Fibroblast of skin of back (primary cell): ENCODE measurements at places on chromosomes 5 and 9.
A peak's percentile ranks its signal among the peaks of the same experiment; 100 is the strongest.

- no peak for DNase-seq
Observed at GRCh38 chr9:106110483-106110882, 416.1 kb downstream of the TMEM38B start.

DNA sequence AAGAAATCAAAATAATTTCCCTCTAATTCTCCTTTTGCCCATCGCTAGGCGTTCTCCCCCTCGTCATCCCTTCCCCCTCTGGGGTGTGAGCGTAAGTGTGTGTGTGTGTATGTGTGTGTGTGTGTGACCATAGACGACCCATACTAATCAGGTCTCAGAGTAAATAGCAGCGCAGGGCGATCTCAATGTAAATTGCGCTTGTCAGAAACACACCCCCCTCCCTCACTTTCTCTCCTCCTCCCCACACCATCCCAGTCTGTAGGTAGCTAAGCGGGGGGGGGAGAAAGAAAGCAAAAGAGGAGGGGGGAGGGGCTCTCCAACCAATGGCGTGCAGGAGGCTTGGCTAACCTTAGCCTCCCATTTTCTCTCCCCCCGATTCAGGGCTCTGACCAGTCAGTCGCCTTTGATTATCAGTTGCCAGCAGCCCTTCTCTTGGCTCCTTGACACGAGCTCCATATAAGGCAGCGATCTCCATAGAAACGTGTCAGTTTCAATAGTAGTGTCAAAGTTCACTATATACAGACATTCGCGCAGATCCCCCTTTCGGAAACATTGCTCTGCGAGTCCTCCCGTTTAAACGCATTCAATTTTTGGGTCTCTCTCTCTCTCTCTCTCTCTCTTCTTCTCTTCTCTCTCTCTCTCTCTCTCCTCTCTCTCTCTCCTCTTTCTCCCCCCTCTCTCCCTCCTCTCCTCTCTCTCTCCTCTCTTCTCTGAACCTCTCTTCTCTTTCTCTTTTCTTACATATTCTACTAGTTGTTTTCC, at the start of gene NR2F1:
Gene NR2F1, plus strand, starts transcription at position 546 of the 762 bp plus-strand sequence. CDS start 1,802 bp downstream, outside the sequence.
- peak; percentile 96 for DNase-seq

GRCh38 chr5:94245608-94246007, 372.8 kb downstream of the KIAA0825 start:
- DNase-seq: no peak

DNA sequence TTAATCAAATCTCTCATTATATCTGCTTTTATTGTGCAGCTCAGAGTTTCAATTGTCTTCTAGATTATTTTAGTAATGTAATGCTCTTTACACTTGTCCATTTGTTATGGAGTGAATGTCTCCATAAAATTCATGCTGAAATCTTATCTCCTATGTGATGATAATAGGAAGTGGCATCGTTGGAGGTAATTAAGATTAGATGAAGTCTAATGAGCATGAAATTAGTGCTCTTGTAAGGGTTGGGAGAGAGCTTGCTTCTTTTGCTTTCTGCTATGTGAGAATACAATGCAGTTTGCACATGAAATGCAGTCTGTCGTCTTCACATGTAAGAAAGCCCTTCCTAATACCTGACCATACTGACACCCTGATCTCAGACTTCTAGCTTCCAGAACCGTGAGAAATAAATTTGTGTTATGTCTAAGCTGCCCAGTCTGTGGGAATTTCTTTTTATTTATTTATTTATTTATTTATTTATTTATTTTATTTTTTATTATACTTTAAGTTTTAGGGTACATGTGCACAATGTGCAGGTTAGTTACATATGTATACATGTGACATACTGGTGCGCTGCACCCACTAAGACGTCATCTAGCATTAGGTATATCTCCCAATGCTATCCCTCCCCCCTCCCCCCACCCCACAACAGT, 1399.2 kb upstream of the CDH6 start:
- no peak for DNase-seq

- DNase-seq: peak; percentile 13
Observed at GRCh38 chr5:54651482-54652076, 134.0 kb downstream of the SNX18 start.

- DNase-seq: peak; percentile 8
Observed at GRCh38 chr9:35882996-35883395, 12.8 kb upstream of the OR13J1 start.

DNA sequence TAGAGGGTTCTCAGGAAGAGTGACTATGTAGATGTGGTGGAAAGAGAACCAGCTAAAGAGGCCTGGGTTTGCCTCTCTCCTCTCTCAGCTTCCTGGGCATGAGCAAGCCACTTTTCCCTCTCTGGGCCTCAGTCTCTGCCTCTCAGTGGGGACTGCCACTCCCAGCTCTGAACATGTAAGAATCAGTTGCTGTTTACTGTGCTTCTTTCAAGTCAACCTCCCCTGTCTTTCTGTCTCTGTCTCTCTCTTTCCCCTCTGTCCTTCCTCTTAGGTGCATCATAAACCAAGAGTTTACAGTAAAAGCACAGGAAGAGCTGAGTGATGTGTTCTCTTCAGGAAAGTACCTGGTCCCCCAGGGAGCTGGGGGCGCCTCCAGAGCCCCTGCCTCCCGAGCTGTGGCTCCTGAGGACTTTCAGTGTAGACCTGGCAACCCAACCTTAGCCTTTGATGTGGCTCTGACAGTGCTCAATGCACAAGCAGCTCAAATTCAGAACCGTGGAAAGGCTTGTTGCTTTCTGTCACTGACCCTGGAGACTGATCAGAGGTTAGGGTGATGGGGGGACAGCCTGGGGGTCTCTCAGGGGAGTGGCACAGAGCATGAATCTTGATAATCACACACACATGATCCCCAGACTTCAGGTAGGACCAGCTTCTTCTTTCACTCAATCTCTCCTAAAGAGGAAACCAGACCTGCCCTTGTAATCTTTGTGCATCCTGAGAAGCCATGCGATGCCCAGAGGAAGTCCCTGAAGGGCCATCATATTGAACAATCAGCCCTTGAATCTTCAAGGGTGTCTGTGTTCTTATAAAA, 59.4 kb upstream of the TNFSF8 start:
- no peak for DNase-seq

GRCh38 chr5:30849931-30850710, 343.4 kb upstream of the CDH6 start:
- DNase-seq: peak; percentile 95

GRCh38 chr5:67520161-67520908, 323.7 kb upstream of the CD180 start:
- DNase-seq: no peak

GRCh38 chr5:61115968-61116367, 46.3 kb downstream of the SMIM15 start:
- DNase-seq: no peak

DNA sequence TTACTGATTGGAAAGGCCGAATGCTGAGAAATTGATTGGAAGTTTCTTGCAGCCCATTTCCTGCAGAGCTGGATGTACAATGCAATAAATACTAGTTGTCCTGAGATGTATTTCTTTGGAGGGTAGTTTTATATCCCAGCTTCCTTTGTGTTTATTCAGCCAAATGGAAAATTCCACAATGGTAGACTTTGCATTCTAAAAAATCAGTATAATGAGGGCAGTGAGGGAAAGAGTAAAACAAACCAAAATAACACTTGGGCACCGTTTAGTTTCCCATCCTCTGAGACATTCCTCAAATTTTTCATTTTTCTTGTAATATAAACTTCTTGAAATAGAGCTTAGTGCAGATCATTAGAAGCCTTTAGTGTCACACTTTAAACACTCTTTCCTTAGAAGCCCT, 379.4 kb downstream of the EBF1 start:
- DNase-seq: peak; percentile 74

DNA sequence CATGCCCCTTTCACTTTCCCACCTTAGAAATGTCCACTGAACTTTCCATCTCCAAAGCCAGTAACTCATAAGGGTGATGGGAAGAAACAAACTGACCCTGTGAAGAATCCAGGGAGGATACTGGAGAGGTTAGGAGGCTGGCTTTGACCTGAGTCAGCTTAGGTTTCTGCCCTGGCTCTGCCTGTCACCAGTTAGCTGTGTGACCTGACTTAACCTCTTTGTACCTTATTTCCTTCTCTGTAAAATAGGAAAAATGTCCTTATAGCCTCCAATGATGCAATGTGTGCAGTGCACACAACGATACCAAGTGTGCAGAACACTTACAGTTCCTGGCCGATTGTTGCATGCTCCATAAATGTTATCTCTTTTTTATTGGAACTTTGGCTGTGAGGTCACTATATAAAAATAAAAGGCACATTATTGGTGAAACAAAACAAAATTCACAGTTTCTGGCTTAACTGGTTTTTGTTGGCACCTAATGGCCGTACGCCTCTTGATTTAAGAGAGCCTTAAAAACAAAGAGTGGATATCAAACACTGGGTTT, 37.8 kb downstream of the GABRP start:
- no peak for DNase-seq

DNA sequence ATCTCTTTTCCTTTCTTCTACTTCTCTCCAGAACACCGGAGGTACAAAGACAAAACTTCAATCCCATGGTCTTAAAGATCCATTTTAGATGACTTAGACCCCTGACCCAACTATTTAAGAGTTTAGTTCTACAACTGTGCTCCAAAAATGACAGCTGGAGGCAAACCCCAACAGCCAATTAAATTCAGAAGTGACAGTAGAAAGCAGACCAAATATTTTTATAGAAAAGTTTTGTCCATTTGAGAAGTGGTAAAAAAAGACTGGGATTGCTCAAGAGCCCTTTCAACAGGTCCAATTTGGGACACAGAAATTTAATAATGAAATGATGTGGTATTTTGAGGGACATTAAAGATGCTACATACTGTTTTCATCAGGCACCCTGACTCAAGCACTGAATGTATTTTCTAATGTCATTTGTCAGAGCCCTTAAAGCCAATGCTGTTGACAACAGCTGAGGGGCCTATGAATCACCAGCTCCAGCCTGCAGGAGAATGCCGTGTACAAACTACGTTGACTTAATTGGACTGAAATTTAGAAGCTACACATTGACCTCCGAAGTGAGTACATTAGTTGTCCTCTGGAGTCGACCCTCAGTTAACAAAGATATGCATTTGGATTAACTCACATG, 147.5 kb upstream of the PIK3R1 start:
- peak; percentile 30 for DNase-seq

DNA sequence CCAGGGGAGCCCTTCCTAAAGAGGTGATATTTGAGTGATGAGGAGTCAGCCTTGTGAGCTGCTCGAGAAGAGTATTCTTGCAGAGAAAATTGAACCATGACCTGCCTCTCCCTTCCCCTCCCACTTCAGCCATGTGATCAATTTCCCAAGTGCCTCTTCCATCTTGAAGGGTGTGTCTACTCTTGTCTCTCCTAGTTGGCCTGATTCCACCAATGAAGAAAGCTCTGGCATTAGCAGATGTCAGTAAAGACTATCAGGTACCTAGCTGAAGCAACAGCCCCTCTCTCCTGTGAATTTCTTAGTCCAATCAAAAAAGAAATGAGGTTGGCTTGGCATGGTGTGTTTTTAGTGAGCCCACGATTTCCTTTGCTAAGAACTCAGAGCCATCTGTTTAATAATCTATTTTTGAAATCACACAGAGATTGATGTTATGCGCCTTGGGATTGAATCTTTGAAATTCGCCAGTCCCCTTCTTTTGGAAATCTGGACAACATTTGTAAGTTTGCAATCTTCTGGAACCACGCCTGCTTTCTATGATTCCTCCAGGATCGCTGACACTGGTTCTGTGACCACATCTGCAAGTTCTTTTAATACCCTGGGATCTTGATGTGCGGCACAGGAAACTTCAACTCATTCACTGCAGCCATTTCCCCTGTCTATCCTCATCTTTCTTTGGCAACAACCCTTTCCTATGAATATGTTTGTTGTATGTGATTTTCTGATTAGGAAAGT, 404.6 kb downstream of the DMRT2 start:
- DNase-seq: no peak

GRCh38 chr5:56845277-56845676, 29.9 kb downstream of the MAP3K1 start:
- DNase-seq: no peak

DNA sequence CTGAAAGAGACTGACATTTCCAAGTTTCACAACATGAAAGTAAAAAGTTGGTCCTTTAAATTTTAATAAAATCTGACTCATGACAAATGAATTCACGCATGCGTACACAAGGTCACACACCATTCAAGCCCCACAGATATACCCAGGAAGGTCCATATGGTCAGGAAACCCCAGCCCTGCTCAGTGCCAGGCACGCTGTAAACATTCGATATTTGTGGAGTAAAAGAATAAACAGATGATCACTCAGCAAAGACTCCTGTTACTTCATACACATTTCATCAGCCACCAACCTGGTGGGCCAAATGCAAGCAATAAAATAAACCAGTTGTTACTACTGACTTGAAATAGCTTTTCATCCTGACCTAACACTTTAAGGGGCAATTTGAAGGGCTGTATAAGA, 158.0 kb upstream of the RETREG1 start:
- DNase-seq: no peak

DNA sequence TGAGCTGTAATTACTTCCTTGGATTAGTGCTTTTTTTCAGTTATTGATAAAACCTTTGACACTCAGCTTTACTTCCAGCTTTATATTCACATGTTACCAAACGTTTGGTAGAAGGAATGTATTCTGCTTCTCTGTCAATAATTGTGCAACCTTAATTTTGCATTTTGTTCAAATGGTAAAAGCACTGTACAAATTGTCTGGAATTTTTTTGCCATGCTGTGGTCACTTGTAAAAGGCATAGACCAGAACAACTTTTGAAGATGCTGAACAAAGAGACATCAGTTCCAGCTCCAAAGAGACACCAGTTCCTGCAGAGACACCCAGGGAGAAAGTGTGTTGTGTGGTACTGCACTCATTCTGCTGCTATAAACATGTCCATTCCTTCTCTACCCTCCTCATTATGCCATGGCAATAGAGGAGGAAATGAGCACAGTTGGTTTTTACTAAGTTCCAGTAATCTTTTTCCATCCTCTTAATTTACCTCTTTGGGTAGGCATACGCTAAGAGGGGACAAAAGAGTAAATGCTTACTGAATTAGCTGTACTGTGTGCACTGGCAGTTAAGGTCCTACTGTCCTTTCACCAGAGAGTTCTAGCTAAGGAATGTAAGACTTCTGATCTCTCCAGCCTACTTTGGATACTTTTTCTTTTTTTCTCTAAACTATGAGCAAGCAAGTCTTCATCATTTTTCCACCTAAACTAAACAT, 387.4 kb downstream of the FGF10 start:
- peak; percentile 5 for DNase-seq

- no peak for DNase-seq
Observed at GRCh38 chr9:137506274-137506673, 43.9 kb downstream of the PNPLA7 start.

DNA sequence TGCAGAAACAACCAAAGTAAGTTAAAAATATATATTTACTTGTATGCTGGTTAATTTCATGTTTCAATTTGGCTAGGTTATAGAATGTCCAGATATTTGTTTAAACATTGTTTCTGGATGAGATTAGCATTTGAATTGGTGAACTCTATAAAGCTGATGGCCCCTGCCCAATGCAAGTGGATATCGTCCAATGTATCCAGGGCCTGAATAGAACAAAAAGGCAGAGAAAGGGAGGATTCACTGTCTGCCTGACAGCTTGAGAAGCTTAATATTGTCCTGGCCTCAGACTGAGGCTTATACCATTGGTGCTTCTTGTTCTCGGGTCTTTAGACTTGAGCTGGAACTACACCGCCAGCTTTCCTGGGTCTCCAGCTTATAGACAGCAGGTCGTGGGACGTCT, 446.7 kb upstream of the ACTBL2 start:
- no peak for DNase-seq

GRCh38 chr9:95363051-95363841, 45.7 kb upstream of the FANCC start:
- no peak for DNase-seq

GRCh38 chr9:76999261-76999660, 20.2 kb upstream of the FOXB2 start:
- DNase-seq: no peak
